Fibroblast of skin of right quadriceps (primary cell): ENCODE measurements at places on chromosomes 7 and 10.

GRCh38 chr7:2680792-2681490 lies 7.1 kb upstream of the AMZ1 start:
- peak; percentile 41 for DNase-seq

- peak; percentile 77 for DNase-seq
Observed at GRCh38 chr10:58637352-58637751, 124.7 kb downstream of the BICC1 start.

DNA sequence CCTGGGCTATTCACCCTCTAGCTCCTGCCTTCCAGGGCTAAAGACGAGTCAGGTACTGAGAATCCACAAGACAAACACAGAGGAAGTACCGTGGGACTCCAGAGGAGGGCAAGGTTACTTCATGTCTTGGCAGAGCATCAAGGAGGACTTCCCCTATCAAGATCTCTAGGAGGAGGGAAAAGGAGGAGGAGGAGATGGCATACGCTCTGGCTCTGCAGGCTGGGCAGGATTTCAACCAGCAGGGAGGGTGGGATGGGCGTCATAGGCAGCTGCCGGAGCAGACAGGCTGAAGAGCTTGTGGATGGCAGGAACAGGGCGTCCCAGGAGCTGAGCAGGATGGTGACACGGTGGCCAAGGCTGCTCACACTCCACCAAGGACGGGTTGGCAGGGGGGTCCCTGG lies 21.3 kb downstream of the MDH2 start:
- peak; percentile 86 for DNase-seq

DNA sequence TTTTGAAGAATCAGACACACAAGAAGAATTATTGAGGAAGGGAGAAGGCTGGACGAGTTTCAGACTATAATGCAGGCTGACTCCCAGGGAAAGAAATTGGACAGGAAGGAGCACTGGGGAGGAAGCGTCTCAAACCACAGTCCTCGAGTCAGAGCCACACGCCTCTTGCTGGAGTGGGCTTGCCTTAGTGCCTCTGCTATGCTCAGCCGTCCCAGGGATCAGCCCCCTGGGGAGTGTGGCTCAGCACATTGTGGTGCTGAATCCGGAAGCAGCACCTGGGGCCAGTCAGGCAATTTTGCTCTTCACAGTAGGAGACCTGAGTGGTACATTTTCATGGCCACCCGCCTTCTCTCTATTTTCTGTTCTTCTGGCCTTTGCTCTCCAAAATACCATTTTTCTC lies 67.4 kb upstream of the SLC35G1 start:
- DNase-seq, result no peak

GRCh38 chr7:133770863-133771492 lies 356.2 kb upstream of the LRGUK start:
- DNase-seq, result peak; percentile 44

- DNase-seq, result no peak
Observed at GRCh38 chr7:49773218-49773935, at the start of gene VWC2. TSS of gene VWC2 (plus strand) at chr7:49773638. CDS start at chr7:49775436, 1,798 bp downstream.
